Myocyte (in vitro differentiated cells): ENCODE measurements at places on chromosomes 4 and X.

DNA sequence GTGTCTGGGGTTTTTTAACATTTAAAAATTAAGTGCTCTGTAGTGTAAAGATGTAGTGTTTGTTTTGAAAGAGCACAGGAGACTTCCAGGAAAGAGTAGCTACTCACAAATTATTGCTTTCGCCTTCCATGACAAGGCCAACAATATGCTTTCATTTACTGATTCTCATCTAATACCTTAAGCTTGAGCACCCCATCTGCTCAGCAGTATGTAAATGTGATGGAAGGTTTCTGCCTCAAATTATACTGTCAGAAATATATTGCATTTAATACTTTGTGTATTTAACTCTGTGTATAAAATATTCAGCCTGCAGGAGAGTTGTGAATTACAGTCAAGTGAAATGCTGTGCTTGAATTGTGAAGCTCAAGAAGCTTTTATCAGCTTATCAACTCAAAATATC, 296.3 kb upstream of the ATOH1 start:
- no peak for DNase-seq

DNA sequence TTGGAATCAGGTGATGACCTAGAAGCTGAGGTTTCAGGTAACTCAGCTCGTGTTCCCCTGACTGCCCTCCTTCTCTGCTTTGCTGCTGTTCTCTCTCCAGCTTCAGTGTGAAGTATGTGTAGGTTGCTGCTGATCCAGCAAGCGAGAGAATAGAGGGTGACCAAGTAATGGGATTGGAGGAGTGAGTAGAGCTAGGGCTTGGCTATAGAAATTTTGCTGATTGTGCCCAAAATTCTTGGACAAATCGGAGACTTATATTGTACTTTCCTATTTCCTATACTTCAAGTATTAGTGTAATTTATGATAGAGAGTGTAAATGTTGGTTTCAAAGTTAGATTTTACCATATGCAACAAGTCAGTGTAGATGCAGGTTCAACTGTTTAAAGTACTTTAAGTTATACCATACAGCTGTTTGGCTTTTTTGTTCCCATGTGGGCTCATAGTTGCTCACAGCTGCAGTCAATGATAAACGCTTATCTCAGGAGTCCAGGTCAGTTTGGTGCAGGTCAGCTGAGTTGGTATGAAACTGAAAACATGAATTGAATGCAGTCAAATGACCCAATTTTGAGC, 48.0 kb downstream of the RAPGEF2 start:
- DNase-seq, result no peak

GRCh38 chrX:82163701-82164100, 961.8 kb downstream of the SH3BGRL start:
- DNase-seq, result no peak

GRCh38 chr4:137707102-137707620, 174.9 kb upstream of the PCDH18 start:
- DNase-seq, result no peak

- no peak for DNase-seq
Observed at GRCh38 chrX:4963432-4963831, 1250.0 kb upstream of the PRKX start.

GRCh38 chr4:14583752-14584151, 418.5 kb upstream of the CPEB2 start:
- DNase-seq, result no peak

DNA sequence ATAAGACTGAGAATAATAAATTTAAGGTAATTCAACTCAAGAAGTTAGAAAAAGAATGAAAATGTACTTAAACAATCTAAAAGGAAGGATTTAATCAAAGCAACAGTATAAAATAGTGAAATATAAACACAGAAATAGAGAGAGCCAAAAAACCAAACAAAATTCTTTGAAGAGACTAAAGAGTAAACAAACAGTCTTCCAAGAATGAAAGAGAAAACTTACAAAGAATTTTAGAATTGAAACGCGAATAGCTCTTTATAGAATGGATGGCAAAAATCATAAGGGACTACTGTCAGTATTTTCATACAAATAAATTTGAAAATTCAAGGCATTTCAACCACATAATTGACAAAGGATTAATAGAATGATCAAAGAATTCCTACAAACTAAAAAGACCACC, 41.7 kb downstream of the VEGFC start:
- no peak for DNase-seq

- no peak for DNase-seq
Observed at GRCh38 chr4:3673716-3674478, 92.3 kb upstream of the ADRA2C start.

- peak; percentile 60 for DNase-seq
Observed at GRCh38 chrX:2320580-2321327, 180.0 kb downstream of the DHRSX start.

DNA sequence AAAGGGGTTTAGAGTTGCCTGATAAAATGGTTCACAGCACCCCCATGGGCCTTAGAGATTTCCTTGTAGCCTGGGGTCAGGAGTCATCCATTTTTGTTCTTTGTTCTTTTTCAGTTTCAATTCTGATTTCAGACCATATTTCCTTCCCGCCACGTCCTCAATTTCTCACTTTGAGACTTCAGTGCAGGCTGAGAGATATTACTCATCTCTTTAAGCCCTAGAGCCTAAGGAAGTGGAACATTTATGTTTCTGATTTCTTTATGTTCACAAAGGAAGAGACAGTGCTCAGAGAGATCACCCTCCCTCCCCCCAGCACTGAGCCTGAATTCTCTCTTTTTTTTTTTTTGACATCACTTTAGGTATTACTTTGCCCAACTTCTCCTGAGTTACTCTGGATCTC, 56.3 kb downstream of the MSN start:
- DNase-seq, result no peak

GRCh38 chrX:42246814-42247213, 323.5 kb upstream of the CASK start:
- no peak for DNase-seq

DNA sequence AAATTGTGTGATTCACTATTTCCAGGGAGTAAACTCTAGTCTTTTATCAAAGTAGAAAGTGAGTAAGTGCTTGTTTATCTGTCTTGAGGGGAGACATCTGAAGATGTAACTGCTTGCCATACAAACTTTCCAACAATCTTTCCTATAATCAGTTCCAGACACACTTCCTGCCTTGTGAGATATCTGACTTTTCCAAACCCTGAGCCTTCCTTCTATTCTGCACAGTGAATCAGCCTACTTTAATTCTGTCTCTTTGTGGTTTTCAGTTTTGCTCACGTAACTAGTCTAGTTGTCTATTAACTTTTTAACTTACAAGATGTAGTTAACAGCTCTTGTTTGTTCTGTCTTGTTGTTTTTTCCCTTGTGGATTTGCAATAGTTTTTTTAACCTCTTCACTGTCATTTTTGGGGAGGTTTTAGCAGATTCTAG, 947.8 kb downstream of the C4orf33 start:
- no peak for DNase-seq

DNA sequence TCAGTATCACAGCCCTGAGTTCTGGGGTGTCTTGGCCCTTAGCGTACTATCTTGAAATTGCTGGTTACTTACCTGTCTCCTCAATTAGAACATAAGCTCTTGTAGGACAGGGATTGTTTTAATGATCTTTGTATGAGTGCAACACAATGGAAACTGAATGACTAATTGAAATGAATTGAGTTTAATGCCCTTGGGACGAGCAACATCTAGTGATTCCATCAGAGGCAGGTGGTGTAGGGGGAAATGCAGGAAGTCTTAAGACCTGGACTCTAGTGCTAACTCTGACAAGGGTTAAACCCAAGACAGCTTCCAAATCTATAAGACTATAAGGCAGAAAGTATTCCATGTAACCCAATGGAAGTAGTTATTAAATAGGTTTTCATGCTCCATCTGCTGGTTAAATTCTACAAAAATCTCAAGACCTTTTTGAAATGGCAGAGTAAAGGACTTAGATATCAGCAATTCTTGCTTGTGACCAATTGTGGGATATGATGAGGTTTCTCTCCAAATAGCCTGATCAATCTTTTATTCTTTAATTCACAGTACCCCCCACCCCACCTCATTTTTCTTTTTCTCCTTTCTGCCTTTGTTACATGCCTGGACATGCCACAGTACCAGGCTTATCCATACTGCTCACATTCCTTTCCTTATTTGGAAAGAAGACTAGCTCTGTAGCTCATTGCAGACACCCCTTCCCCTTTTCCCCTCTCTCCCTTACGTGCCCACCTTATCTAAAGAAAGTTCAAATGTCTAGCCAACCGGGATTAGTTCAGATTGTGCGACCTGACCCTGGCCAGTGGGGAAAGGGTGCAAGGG, 340.8 kb downstream of the PAPSS1 start:
- DNase-seq, result peak; percentile 52

DNA sequence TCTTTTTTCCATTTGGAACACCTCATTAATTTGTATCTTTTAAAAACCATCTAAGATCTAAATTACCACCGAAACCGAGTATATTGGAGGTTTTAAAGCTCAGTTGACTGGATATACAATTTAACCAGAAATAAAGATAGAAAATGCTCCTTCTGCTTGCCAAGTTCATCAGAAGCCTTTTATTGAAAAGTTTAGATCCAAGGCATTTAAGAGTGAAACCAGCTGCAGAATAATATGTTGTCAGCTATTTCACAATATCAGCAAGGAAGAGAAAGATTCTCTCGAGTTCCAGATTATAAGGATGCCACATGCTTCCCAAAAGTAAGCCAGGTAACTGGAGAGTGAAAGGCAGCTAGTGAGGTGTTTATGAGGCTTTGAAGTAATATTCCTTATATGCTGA, 217.4 kb downstream of the DCTD start:
- no peak for DNase-seq
